Retinal pigment epithelial cell (primary cell): ENCODE measurements at places on chromosomes 1 and 21.

GRCh38 chr1:41502912-41503311 is 18.4 kb upstream of the EDN2 start:
- DNase-seq: no peak

DNA sequence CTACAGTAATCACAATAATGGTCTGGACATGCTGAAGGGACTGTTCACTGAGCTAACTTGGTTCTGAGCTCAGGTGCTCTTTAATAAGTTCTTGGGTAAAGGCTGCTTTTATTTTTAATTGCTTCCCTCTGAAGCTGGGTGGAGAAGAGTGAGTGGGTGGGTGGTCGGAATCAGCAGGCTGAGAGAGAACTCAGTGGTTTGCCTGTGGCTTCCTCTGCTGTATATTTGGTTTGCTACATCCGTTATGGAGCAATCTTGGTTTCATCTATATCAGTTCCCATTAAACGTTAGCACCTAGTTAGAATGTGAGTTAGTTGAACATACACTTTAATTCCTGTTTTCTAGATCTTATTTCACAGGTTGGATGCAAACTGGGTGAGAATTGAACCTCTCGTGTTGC is 23.3 kb downstream of the CNIH4 start:
- no peak for DNase-seq

- DNase-seq: no peak
Measured at GRCh38 chr1:225848030-225848955, 33.9 kb downstream of the TMEM63A start.

GRCh38 chr1:245234217-245235081 is 79.7 kb downstream of the KIF26B start:
- DNase-seq: no peak

DNA sequence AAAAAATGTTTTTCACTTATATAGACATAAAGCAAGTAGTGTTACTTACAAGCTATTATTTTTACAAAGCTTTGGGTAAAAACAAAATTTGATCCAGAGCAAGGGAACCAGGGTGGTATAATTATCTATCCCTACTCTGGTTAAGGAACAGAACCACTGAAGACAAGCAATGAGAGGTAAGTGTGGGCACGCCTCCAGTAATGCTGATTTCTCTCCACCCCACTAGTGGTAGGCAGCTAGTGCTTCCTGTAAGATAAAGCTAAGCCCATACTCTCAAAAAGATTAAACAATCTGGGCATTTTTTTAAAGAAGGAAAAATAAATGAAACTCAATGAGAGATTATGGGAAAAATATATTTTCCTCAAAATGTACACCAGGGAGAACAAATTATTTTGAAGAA is 22.1 kb downstream of the TFB2M start:
- DNase-seq: no peak

- DNase-seq: no peak
Measured at GRCh38 chr1:25206201-25206600, 26.1 kb downstream of the SYF2 start.

DNA sequence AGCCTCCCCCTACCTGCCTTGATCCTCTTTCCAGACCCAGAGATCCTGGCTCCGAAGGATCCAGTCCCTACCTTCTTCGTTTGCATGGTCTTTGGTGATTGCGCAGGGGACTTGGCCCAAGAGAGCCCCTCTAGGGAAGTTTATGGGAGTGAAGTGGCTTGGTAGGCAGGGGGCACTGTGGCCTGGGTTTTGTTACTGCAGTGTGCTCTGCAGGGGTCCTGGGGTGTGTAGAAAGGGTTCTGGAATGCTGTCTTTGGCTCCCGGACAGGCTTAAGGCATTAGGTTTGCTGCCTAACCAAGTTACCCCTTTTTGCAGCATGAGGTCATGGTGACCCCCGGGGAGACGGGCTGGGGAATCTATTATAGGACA is 3.8 kb downstream of the ATP8B2 start:
- DNase-seq: no peak

- no peak for DNase-seq
Measured at GRCh38 chr1:167541003-167541402, 12.6 kb downstream of the CREG1 start.

DNA sequence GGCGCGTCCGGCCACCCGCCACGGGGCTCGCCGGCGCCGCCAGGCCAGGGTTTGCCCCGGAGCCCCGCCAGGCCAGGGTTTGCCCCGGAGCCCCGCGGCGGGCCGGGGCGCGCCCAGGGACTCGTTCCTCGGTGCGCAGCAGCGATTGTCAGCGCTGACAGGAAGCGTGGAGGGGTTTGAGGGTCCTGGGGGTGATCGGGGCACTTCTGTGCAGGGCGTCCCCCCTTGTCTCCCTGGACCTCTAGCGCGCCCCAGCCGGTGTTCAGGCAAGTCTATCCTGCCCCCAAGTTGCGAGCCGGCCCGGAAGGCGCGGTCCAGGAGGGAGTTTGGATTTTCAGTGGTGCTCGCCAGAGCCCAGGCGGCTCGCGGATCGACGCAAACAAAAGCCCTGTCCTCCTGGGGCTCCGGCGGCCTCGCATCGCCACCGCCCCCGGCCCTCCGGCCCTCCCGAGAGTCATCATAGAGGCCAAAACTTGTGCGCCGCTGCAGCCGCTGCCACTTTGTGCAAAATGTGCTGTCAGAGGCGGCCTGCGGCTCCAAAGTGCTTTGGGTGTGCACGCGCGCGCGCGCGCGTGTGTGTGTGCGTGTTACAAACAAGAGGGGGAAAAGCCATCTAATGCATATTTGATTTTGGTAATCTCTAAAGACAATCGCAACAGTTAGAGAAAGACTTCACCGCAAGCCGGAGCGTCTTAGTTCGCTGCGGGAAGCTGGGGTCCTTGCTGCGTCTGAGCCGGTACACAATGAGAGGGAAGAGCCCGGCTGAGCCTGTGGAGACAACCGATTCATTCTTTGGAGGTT is 1.0 kb downstream of the ROR1 start:
- DNase-seq: no peak

- no peak for DNase-seq
Measured at GRCh38 chr1:168157638-168158037, 20.9 kb upstream of the GPR161 start.

- no peak for DNase-seq
Measured at GRCh38 chr1:70947835-70948234, 99.8 kb downstream of the PTGER3 start.

DNA sequence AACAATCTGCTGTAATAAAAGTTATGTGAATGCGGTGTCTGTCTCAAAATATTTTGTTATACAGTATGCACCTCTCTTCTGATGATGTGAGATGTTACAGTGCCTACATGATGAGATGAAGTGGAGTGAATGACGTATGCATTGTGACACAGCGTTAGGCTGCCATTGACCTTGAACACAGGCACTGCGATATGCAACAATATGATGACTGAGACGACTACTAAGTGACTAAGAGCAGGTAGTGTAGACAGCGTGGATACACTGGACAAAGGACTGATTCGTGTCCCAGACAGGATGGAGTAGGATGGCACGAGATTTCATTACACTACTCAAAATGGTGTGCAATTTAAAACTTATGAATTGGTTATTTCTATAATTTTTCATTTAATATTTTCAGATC is 8.4 kb downstream of the SGIP1 start:
- DNase-seq: no peak

DNA sequence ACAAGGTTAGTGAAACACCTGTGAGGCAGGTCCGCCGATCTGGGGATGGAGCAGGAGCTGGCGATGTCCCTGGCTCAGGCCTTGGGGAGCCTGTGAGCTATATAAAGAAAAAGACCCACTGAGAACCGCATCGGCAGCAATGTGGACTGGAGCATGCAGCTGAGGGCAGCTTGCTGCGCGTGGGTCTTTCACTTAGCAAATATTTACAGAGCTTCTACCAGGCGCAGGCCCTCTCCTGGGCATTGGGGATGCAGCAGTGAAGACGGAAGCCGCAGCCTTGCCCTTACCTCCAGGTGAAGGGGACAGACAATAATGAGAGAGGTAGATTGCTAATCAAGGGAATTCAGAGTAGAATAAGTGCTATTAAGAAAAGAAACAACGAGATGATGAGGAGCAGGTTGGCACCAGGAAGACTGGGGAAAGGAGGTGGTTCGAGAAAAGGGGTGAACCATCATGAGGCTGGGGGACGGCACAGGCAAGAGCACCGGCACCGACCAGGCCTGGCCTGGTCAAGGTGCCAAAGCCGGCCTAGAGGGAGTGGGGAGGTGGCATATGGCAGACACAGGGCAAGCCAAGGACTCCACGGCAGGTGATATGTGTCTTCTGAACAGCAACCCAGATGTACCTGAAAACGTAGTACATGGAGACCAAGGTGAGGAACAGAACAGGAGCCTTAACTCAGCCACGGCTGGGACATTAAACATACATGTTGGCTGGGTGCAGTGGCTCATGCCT is 60.7 kb upstream of the PAX7 start:
- DNase-seq: no peak

DNA sequence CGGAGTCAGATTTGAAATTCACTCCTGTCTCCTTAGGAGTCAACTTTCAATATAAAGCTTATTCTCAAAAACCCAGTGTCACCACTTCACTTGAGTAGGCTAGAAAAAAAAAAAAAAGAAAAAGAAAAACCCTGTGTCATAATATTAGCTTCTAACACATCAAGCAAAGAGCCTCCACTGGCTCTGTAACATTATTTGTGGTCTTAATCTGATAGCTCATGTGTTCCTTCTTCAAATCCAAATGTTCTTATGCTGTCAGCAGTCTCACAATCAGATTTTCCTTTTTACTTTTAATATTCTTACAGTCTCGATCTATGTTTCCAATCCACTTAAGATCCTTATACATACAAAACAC is 26.1 kb upstream of the PSMG1 start:
- DNase-seq: no peak

- no peak for DNase-seq
Measured at GRCh38 chr1:223508796-223509195, 115.6 kb downstream of the CCDC185 start.
